Activated CD4-positive, CD25-positive, alpha-beta regulatory T cell treated with anti-CD3 and anti-CD28 coated beads, Interleukin-2, amount 50 U/mL, for 72 hours (primary cell): ENCODE measurements at places on chromosomes 2 and 18.

GRCh38 chr18:11658019-11658418 is 31.0 kb upstream of the GNAL start:
- no peak for DNase-seq

DNA sequence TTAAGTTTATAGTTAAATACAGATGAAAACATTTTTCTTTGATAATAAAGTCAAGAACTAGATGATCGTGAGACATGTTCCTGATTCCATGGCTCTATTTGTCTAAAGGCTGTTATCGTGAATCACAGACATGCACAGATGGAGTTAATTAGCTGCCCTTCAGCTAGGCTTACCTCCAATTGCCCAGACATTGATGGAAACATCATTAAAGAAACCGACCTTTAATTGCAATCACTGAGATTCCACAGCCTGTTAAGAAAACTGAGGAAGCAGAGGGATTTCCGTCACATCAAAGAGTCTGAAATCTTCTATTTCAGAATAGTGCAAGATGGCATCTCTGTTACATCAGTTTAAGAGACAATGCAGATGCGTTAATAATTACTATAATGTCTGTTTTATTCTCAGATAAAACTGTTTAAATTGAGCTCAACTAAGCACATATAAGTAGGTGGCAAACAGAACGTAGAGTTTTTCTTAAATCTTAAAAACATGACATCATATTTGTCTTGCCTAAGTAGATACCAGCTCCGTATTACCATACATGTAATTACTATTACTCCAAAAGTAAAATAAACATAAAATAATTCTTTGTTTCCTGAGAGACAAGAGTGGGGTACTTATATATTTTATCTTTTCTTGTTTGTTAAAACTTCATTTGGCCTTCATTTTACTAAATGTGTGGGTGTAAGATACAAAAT is 23.9 kb upstream of the CRACDL start:
- DNase-seq, result no peak

DNA sequence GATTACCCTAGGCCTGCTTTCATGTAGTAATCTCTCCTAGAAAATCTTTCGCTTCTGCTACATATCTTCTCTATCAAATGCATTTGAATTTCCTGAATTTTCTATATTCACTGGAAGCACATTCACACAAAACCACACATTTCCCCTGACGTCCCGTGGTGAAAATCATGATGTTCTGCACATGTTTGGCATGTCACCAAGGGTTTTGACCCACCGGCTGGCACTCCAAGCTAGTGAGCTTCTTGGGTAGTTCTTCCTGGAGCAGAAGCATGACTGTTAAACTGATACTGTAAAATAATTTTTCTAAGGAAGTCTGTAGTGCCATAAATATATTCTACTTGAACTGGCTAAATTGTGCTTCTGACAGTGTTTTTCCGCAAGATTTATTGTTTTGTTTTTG is 510.1 kb upstream of the SLC8A1 start:
- no peak for DNase-seq

GRCh38 chr18:13003466-13003896 is 12.3 kb downstream of the CEP192 start:
- DNase-seq, result no peak

- no peak for DNase-seq
Measured at GRCh38 chr2:30663321-30663720, 143.9 kb downstream of the CAPN13 start.

- DNase-seq, result no peak
Measured at GRCh38 chr2:124959581-124959980, 934.5 kb downstream of the CNTNAP5 start.

DNA sequence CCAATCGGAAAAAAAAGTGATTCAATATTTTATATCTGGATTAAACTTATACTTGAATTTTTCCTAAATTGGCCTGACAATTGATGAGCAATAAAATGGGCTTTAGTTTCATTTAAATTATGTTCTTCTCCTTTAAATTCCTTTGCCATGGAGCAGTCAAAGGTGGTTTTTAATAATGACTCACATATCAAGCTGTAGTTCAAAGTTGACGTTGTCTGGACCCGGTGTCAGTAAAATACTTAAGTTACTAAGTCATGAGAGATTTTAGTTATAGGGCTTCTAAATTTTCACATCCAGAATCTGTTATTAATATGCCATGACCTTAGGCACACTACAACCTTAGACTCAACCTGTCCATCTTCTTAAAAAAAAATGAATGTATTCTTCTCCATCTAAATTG is 62.5 kb downstream of the CDH2 start:
- no peak for DNase-seq

- DNase-seq, result no peak
Measured at GRCh38 chr2:195406886-195407603, 250.0 kb upstream of the SLC39A10 start.

GRCh38 chr2:17594533-17595401 is 54.3 kb downstream of the VSNL1 start:
- DNase-seq, result no peak

- DNase-seq, result no peak
Measured at GRCh38 chr2:175414882-175415487, 233.5 kb upstream of the ATP5MC3 start.

DNA sequence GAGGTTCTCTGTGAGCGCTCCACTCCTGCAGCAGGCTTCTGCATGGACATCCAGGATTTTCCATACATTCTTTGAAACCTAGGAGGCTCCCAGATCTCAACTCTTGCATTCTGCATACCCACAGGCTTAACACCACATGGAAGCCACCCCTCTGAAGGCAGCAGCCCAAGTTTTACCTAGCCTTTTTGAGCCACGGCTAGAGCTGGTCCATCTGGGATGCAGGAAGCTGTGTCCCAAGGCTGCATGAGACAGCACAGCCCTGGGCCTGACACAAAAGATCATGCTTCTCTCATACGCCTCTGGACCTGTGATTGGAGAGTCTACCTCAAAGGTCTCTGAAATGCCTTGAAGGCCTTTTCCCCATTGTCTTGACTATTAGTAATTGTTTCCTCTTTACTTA is 53.6 kb upstream of the RPRM start:
- DNase-seq, result no peak

DNA sequence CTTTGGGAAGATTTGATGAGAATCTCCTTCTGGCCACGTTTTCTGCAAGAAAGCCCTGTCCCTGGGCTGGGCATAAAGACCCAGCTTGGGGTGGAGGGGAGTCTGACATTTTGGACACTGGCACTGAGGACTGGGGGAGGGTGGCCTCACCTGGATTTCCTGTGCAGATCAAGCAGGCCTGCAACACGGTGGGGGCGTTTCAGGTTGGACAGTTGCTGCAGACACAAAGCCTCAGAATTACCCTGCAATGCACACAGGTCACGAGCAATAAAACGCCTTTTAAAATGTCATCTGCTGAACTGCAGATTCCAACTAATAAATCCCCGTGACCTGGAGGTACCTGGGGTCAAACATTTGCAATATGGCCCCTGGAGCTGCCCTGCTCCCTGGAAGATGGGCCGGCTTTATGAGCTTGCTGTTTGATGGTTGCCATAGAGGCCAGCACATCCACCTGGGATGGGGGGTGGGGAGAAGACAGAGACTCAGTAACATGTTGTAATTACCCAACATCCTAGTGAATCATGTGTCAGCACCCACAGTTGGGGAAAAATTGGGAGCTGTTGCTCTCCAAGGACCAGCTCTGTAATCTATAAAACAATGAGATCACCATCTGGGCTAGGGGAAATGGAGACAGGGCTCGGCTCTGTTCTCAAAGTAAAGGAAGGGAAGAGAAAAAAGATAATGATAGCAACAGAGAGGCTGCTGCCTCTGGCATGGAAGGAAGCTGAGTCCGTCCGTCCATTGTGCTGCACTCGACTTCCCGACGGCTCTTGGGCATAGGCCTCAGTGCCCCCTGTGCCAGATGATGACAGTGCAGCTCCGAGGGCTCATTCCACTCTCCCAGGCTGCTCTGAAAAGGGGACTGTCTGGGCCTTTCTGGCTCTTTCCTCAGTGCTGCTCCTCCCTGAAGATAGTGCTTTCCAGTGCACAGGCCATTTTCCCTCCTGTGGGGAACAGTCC is 340.3 kb downstream of the CYRIA start:
- DNase-seq, result no peak

DNA sequence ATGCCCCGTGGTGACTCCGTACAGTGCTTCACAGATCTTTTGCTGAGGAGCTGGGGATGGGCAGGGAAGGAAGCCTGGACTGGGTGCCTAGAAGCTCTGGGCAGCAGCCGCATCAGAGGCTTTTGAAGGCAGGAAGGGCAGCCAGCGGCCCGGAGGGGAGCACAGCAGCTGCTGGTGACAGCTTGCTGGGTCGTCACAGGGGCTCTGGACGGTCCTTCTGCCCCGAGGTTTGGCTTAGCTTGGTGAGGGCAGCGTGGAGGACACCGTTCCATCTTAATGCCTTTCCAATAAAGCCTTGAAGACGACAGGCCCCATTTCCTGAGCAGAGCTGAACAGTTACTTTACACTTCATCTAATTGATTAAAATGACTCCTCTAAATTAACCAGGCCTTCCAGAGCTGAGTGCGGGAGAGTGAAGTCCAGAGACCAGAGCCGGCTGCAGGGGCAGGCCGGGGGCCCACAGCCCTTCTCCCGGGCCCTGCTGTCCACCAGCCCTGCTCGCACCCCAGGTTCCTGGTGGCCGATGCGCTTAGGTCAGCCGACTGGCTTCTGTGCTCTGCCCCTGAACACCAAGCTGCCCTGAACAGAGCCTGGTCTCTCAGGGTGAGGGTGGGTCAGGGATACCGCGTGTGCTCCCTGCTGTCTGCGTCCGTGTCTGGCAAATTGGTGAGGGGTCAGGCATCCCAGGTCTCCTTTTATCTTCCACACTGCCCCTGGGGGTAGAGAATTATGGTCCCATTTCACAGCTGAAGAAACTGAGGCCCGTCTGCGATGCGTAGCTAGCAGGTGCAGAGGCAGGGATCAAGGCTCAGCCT is 43.5 kb downstream of the RRM2 start:
- DNase-seq, result no peak

- DNase-seq, result no peak
Measured at GRCh38 chr2:65232636-65233035, 5.0 kb downstream of the ACTR2 start.

DNA sequence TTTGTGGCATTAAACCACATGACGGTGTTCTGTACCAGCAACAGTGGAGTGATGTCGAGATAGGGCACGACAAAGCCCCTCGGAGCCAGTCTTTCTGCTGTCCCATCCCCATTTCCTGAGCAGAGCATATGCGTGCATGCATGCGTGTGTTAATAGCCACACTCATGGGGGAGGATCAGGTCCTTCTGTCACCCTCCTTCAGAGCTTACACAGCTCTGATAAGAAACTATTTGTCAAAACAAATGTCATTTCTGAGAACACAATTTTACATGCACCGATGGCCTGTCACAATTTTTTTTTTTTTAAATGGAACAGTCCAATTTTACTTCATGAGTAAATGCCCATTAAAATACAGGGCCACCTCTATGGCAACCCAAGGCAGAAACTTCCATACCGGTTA is 95.9 kb upstream of the ZBTB14 start:
- no peak for DNase-seq

DNA sequence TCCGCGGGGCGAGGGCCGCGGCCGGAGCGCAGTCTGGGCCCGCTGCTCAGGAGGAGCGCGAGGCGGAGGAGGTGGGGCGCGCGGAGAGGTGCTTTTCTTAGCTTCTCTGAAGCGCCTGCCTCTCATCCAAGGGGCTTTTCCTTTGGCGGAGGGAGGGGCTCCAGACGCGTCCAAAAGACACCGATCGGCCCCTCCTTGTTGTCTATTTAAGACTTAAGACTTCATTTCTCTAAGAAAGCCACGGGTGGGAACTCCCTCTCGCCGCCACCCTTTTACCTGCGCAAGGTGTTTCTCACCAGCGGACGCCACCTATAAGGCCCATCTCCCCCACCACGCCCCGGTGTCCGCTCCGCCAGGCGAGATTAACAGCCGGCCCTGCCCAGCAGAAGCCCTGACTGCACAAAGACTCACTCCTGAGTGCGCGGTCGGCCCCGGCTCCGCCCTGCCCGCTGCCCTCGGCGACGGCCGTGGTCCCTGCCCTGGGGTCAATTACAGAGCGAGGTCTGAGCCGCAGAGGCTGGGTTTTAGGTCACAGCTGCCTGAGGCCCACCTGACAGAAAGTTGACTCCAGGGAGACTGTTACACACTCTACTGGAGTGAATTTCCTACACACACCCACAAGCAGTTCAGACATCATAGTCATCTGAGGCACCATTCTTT is at the start of gene DSC2:
TSS of gene DSC2 (minus strand) at position 397 of the 660 bp plus-strand sequence. CDS start 450 bp downstream, outside the sequence.
- DNase-seq, result no peak

- DNase-seq, result no peak
Measured at GRCh38 chr2:212548455-212548819, 9.8 kb upstream of the ERBB4 start.

DNA sequence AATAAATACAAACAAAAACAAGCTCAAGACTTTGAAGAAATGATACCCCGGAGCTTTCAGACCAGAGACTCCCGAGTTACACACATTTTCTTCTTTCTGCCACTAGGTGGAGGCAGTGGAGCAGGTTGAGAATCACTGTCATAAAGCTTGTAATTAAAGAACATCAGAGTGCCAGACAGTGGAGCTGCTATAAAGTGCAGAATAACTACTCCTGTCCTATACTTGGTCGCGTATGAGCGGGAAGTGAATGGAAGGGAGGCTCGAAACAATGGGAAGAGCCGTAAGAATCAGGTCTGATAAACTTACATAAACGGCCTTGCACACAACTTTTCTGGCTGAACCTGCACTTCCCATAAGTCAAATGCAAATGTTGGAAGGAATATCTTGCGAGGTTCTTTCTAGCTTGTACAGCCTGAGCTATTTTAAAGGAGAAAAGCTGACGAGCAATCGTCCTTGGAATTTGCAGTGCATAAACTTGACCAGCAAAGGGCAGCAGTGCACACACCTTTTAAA is 189.0 kb downstream of the RPIA start:
- DNase-seq, result no peak

DNA sequence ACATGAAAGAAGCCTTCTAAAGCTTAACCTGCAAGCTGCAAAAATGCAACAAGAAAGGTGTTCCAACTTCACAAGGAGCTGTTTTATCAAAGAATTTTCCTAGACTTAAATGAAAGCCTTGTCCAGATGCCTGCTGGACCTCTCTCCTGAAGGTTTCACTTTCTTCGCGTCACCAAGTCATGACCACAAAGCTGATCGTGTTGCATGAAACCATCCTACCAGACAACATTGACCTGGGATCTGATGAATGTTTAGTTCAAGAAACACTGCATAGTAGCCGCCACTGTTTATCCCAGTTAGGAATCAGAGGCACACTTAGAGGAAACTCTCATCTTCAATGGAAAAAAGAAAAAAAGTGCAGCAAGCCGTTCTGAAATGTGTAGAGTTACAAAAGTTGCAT is 26.9 kb downstream of the PAX3 start:
- no peak for DNase-seq

GRCh38 chr2:233450864-233451575 is 96.7 kb downstream of the DGKD start:
- DNase-seq, result no peak

- no peak for DNase-seq
Measured at GRCh38 chr2:237196409-237196808, 110.7 kb downstream of the COPS8 start.

- no peak for DNase-seq
Measured at GRCh38 chr2:140916410-140916809, 1214.4 kb downstream of the LRP1B start.

GRCh38 chr18:79884294-79884962 is 67.0 kb downstream of the SLC66A2 start:
- no peak for DNase-seq

GRCh38 chr18:41396211-41396610 is 558.8 kb upstream of the PIK3C3 start:
- no peak for DNase-seq

- no peak for DNase-seq
Measured at GRCh38 chr2:88636026-88636425, 8.8 kb upstream of the EIF2AK3 start.

- DNase-seq, result no peak
Measured at GRCh38 chr2:62270728-62271127, 74.8 kb downstream of the B3GNT2 start.

- no peak for DNase-seq
Measured at GRCh38 chr2:38747007-38747424, 4.1 kb downstream of the SRSF7 start.
